Common myeloid progenitor, CD34-positive (primary cell): ENCODE measurements at places on chromosomes 4 and X.
A peak's percentile ranks its signal among the peaks of the same experiment; 100 is the strongest.

DNA sequence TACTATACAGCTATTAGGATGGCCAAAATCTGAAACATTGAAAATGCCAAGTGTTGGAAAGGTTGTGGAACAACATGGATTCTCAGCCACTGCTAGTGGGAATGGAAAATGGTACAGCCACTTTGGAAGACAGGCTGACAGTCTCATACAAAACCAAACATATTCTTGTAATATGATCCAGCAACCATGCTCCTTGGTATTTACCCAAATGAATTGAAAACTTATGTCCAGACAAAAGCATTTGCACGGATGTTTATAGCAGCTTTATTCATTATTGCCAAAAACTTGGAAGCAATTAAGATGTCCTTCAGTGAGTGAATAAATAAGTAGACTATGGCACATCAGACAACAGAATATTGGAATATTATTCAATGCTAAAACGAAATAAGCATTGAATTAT, 105.8 kb upstream of the DCLK2 start:
- no peak for DNase-seq

GRCh38 chrX:37685381-37686359, at the start of gene XK:
Gene XK, plus strand, starts transcription at chrX:37685791. Its CDS starts 171 bp downstream, at chrX:37685962.
- peak; percentile 66 for DNase-seq

GRCh38 chr4:101793397-101793796, 2.9 kb downstream of the BANK1 start:
- DNase-seq, result no peak

DNA sequence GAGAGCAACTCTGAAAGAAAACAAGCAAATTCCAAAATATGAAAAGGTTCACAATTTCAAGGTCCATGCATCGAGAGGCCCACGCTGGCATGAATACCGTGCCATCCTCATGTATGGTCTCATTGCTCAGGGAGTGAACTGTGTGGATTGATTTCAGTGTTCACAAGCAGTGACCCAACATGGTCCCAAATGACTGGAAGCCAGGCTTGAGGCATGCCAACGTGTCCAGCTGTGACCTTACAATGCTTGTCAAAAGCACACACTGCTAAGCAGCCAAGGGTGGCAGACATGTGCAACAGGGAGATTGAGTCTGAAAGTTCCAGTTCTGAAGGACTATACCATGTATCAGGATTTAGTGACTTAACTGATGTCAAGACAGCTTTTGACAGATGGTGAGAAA, 58.7 kb upstream of the CLDN24 start:
- no peak for DNase-seq

GRCh38 chrX:45196701-45197100, 4.0 kb downstream of the DIPK2B start:
- DNase-seq, result no peak

GRCh38 chr4:165874072-165874790, 1.2 kb downstream of the TLL1 start:
- DNase-seq, result peak; percentile 30

GRCh38 chrX:41665686-41666085, 23.1 kb upstream of the GPR34 start:
- no peak for DNase-seq

DNA sequence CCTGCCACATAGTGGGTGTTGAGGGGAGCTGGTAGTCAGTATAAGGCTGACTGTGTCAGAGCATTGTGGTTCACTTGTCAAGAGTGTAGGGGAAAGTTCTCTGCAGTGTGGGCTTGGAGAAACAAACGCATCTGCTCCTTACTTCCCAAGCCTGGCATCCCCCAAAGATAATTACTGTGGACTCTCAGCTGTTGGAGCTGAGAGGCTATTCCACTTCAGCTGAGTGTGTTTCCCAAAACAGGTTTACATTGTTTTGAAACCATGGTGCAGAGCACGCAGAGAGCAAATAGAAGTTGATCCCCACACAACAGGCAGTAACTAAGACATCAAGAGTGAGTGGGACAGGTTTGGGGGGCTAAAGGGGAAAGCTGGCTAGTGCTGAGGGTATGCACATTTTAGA, 181.0 kb upstream of the EOLA2 start:
- DNase-seq, result no peak

DNA sequence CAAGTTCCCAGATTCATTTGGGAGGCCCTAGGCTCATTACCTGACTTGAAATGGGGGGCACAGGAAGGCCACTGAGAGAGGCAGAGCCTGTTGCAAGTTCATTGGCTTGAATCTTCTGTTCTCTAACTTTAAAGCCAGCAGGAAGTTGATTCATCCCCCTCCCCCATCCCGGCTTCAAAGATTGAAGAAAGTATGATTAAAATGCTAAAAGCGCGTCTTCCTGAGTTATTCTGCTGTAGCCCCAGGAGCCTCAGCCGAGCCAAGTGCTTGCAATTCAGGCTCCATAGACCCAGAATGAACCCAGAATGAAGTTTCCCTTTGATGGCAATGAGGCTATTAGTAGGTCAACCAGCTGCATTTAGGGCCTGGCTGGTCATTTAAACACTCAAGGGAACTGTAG, 14.7 kb downstream of the CHST7 start:
- DNase-seq, result peak; percentile 47
